Esophagus mucosa (tissue), 1 donor: ENCODE measurements at places on chromosomes 3 and 15.

DNA sequence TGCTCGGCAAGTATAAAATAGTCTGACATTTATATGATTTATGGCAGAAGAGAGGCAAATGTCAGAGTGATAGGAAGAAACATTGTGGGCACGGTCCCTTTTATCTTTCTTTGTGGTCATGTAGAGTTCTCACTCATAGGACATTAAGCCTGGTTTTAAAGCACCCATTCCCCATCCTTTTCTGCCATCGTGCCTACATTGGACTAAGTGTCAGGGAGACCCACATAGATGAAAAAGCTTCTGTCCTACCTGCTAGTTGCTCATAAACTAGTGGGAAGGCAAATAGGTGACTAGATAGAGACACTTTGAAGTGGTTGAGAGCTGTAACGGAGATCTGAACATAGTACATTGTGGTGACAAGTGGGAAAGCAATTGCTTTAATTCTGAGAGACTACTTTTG, 155.7 kb downstream of the B3GALNT1 start:
- no peak for ATAC-seq

DNA sequence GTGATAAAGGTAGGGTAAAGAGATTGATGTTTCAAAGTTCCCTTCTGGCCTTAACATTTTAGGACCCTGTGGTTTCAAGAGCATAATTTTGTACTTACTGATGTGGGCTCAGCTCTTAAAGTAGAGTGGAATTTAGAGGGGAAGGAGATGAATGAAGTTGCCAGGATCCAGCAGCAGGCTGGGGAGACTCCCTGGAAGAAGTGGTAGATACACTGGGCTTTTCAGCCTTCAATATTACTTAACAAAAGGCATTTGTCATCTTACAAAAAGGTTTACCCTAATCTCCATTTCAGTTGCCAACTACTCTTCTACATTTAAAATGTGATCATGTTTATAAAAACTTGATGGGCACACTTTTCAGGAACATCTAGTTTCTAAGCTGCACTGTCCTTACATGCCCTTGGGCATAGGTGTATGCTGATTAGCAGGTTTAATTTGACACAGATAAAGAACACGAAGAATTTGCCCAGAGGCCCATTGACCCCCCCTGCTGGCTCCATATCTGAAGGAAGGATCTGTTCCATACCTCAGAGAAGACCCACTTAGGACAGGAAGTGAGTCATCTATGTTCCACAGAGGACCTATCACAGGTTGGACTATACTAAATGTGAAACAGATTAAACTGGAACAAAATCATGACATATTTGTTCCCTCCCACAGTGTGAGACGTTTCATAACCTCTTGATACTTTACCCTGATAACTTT, 93.0 kb upstream of the LPP start:
- ATAC-seq: peak; percentile 86

DNA sequence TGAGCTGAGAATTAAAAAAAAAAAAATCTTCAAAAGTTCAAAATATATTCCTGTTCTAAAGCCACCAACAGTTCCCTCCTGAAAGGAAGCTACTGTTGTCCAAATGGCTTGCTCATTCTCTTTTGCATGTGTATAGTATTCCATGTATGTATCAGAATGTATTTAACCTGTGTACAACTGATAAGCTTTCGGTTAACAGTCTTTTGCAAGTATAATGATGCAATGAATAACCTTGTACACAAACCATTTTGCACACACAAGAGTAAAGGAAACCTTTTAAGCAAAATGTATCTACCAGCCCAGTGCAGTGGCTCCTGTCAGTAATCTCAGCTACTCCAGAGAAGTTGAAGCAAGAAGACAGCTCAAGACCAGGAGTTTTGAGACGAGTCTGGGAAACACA, 32.6 kb downstream of the TOPBP1 start:
- no peak for ATAC-seq

- ATAC-seq: no peak
Measured at GRCh38 chr3:176587089-176587488, 610.2 kb downstream of the TBL1XR1 start.

DNA sequence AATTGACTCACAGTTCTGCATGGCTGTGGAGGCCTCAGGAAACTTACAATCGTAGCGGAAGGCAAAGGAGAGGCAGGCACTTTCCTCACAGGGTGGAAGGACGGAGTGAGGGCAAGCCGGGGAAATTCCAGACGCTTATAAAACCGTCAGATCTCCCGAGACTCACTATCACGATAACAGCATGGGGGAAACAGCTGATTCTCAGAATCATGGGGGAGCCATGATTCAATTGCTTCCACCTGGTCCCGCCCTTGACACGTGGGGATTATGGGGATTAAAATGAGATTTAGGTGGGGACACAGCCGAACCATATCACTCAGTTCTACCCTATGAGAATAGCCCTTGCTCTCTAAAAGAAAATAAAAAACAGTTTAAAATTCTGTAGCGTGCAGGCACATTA, 13.4 kb upstream of the SYNPR start:
- no peak for ATAC-seq
